ENCODE measurements at places on chromosomes 7 and 10.

DNA sequence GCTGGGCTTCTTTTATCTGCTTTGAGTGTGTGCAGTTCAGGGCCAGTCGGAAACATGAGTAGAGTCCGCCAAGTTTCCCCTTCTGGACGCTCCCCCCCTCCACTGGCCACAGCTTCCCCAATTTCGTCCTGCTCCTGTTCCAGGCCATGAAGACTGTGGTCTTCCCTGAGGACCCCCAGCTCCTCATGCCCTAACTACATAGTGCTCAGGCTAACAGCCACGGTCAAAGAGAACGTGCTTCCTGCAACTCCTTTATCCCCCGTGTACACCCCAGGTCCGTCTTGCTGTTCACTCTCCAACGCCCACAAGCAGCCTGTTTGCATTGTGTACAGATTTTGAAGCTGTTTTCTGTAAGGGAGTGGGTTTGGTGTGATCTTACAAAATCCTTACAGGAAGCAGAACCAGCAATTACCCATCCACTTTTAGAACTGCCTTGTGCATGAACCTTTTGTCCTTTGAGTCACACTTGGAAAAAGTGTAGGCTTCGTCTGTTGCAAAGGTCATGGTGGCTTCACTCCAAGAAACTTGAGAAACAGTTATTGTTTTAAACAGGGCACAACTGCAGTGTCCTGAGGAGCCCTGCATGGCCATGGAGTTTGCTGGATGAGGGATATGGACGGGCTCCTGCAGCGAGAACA, 77.0 kb upstream of the FAM20C start:
- DNase-seq, result no peak

DNA sequence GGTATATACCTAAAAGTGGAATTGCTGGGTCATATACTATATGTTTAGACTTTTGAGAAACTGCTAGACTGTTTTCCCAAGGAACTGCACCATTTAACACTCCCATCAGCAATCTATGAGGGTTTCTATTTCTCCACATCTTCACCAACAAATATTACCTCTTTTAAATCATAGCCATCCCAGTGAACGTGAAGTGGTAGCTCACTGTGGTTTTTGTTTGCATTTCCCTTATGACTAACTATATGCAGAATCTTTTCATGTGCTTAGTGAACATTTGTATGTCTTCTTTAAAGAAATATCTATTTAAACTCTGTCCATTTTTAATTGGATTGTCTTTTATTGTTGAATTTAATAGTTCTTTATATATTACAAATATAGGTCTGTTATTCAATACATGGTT, 115.8 kb upstream of the SEC61G start:
- no peak for DNase-seq

DNA sequence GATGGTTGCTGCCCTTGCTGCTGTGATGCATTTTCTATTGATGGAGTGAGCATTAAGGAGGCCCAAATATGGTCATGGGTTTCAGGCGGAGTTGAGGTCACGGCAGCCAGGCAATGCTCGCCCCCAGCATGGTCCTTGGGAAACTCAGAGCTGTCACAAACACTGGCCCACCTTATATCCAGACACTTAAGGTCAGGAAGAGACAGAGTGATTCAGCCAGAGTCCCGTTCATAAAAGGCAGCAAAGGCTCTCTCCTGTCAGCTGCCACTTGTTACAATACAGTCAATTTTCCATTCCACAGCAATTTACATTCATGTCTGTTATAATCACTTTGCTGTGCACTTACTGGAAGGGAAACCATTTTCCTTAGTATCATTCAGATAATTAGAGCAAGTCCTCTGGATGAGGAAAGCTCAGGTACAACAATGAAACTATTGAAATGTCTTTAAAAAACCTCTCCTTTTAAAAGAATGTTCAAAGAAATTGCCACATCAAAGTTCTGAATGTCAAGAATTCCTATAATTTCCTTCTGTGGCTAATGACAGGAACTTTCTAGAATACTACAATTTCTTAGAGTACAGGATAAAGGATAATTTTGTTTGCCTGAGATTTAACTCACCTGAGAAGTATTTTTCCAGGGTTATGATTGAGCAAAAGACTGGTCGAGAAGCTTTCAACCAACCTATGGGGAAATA, 14.8 kb upstream of the ANKRD1 start:
- no peak for DNase-seq

GRCh38 chr10:116270126-116270770, 2.8 kb downstream of the GFRA1 start:
- no peak for DNase-seq

DNA sequence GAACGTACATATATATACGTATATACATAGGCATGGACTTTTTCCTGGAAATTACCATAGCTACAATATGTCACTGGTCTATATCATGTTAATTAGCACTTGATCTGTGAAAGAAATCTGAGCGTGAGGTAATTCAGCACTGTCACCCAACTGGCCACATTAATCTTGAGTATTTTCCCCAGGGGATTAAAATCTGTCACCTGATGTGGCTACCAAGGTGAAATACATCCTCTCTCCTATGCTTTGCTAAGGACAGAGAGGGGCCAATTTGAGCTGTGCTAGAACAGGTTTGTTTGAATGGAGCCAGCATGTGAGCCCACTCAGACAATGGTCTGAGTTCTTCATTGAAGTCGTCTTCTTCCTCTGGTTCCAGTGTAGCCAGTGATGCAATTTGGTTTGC, 33.3 kb downstream of the CYCS start:
- no peak for DNase-seq

GRCh38 chr7:28230261-28230660, 49.7 kb upstream of the JAZF1 start:
- DNase-seq, result no peak

GRCh38 chr7:87159538-87159937, 7.3 kb downstream of the DMTF1 start:
- no peak for DNase-seq

DNA sequence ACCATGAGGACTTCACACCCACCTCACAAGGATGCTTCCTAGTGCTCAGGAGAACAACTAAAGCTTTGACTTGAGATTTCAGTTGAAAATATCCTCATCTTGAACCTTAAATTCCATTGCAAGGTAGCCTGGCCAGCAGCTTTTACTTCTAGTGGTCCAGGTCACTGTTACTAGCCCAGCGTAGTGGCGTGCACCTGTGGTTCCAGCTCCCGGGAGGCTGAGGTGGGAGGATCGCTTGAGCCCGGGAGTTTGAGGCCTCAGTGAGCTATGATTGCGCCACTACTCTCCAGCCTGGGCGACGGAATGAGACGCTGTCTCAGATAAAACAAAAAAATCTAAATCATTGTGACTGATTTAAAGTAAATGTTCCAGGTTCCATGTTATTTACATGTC, 28.3 kb upstream of the PRKAR1B start:
- DNase-seq, result no peak

GRCh38 chr10:70830164-70830563, 14.4 kb downstream of the SGPL1 start:
- no peak for DNase-seq

DNA sequence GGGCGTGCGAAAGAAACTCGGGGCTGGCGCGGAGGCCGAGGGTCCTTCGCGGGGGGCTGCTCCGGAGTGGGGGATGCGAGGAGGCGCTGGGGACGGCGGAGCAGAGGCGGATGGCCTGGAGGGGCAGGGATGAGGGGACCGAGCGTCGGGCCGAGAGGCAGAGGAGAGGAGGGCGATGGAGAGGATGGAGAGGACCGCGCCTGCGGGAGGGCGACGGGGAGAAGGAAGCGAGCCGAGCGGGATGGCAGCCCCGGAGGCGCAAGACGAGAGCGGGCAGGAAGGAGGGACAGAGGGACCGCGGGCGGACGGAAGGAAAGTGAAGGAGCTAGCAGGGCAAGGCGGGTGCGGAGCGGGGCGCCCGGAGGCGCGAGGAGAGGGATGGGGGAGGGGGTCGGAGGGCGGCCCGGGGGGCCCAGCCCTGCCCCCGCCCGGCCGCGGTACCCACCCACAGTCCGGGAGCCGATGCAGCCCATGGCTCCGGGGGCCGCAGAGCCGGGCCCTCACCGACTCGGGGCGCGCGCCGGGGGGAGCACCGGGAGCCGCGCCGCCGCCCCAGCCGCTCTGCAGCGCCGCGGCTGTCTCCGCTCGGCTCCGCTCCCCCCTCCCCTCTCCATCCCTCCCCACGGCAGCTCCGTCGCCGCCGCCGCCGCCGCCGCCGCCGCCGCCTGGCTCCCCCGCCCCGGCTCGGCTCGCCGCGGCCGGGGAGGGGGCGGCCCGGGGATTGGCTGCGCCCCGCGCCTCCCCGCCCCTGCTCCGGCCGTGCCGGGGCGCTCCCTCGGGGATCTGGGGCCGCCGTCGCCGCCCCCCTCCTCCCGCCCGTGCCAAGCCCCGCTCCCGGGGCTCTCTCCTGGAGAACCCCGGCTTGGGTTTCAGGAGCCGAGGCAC, at the start of gene FAM131B:
Gene FAM131B (minus strand): TSS at position 583 of the 885 bp plus-strand sequence. CDS start 110 bp downstream, at position 473.
- DNase-seq, result no peak

DNA sequence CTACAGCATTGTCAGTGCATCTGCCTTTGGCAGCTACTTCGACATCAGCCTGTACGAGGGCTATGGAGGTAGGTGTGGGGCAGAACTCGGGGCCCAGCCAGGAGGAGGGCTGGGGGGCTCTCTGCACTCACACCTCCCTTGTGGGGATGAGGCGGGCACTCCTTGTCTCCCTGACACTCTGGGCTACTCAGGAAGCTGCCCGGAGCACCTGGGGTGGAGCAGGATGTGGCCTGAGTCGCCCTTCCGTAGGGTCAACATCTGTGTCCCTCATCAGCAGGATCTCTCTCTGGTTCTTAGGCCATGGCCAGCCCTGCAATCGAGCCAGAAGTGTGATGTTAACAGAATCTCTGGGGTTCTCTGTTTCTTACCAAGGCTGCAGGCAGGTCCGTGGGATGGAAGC, 40.2 kb downstream of the C10orf105 start:
- no peak for DNase-seq

DNA sequence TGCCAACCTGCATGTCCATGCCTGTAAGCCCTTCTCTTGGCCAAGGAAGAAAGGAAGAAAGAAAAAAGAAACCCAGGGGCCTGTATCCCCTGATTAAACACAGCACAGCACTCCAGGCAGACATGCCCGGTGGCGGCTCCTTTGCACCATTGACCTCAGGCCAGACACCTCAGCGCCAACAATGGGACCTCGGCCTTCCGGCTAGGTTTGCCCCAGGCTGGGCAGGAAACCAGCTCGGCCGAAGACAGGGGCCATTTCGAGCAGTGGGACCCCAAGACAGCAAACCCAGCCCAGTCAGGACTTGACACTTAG, 2.8 kb downstream of the HOXA10 start:
- no peak for DNase-seq

DNA sequence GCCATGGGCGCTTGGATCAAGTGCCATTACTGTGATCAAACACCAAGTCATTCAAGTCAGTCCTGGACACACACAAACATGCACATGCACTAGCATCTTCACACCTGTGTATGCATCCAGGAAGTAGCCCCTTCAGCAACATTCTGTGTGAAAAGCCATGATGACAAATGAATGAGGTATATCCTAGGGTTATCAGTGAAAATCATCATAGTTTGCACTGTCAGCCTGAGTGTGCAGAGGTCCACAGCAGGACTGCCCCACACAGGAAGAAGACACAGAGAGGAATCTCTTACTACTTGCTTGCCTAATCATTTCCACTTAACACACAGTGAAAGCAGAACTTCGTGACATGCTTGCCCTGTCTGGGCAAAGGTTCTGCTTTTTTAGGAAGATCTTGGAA, 184.0 kb upstream of the ADO start:
- no peak for DNase-seq

DNA sequence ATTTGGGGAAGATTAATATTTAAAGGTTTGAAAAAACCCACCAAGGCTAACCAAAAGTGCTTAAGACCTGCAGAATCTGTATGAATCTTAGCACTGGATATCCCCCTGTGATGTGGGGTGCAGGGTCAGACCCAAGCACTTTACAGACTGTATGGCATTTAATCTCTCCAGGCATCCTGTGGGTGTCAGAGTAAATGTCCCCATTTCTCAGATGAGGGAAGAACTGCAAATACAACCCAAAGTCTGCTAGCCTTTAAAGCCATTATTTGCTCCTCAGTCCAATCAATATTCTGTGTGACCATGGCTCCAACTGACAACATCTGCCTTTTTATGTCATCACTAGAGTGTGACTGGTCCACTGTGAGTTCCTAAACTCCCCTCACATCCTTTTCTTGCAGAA, 10.0 kb upstream of the MBL2 start:
- DNase-seq, result no peak

DNA sequence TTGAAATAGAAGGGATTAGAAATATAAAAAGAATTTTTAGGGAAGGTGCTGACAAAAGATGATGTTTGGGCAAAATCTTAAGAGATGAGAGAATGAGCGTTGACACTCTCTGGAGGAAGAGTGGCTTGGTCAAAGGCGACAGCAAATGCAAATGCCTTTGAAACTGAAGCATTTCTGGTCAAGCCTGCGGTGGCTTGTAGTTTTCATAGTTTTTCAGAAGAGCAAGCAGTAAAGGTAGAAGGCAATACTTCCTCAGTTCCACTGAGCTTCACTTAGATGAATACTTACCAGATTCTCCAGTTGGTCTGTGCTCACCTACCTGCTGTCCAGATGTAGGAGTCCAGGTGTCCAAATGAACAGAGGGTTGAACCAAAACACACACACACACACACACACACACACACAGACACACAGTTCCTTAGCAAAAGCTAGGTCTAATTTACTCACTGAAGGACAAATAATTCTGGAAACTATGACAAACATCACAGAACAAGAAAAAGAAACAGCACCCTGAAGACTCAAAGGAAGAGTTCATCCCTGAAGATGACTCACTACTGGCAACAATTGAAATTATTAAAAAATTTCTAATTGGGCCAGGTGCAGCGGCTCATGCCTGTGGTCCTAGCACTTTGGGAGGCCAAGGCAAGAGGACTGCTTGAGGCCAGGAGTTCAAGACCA, 12.1 kb upstream of the STK17A start:
- no peak for DNase-seq

GRCh38 chr10:125014836-125015355, 73.0 kb downstream of the ZRANB1 start:
- no peak for DNase-seq

Measured in stimulated activated CD4-positive, alpha-beta T cell treated with anti-CD3 and anti-CD28 coated beads, Interleukin-4, amount 100 ng/mL, for 48 hours (primary cell).